ENCODE measurements at places on chromosomes 12 and 14.

DNA sequence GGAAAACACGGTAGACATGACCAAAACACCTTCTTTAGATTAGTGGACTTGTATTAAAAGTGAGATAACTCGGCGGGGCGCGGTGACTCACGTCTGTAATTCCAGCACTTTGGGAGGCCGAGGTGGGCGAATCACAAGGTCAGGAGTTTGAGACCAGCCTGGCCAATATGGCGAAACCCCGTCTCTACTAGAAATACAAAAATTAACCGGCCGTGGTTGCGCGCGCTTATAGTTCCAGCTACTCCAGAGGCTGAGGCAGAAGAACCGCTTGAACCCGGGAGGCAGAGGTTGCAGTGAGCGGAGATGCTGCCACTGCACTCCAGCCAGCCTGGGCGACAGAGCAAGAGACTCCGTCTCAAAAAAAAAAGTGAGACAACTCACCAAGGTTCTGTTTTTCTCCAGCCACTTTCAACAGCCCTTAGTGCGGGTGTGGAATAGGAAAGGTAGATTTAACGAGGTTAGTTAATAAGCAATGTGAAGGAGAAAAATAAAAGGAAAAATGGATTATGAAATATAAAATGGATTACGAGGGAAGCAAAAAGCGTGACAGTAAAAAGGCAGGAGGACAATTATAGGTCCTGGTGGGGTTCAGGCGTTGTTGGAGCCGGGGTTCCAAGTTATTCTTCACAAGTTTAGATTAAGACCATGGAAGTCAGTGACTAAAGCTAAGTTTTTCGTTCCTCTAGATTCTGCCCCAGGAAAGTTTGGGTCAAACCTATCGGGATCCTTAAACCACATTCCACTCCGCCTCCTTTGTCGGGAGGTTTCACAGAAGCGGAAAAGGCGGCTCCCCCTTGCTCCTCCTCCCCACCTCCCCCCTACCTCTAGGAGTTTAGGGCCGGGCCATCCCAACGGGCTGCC is 534 bp downstream of the PPP2R3C start:
- DNase-seq, result no peak

DNA sequence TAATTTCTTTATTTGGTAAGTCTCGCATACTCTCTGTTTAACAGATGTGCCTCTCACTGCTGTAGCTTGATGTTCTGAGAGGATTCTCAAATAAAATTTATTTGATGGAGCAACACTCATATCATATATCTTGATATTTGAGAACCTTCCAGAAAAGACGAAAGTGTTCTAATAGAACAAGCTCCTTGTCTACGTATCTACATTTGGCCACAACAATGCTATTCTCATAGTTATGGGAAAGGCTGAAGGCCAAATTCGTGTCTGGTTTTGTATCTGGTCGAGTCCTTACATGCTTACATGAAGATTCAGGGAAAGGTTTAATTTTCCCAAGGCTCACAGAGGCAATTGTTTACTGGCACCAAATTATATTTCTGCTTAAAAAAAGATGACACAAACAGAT is 186.7 kb upstream of the SLC38A2 start:
- DNase-seq, result no peak

DNA sequence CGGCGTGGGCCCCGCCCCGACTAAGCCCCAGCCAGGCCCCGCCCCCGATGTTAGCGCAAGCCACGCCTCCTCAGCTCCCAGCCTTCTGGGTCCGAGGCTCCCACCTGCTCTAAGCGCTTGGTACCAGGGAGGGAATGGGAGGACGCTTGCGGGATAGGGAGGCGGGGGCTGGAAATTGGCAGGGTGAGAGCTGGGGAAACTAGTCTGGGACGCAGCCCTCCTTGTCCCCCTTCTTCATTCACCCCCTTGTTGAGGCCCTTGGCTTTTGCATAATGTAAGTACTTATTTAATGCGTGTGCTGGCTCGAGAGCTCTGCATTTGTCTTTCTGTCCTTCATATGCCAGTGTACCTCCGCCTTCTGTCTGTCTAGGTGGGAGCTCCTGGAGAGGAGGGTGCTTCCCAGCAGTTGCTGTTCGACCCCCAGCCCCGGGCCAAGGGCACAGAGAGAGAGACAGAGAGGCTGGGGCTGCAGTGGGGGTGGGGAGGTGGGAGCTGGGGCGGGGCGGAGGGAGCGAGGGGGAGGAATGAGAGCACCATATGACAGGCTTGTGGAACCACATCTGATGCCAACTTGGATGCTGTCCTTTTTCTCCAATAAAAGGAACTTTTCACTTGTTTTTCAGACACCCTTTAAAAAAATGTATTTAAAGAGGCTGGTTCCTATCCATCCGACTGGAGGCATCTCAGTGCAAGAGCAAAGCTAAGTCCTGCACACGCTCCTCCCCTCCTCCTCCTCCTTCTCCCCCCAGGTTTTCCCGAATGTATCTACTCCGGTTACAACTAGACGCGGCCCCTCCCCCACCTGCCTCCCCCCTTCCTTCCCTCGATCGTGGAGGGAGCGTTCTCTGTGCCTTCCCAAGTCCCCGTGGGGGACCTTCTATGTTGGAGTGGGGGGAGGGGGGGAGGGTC is 25.6 kb upstream of the MAP1LC3B2 start:
- peak; percentile 81 for DNase-seq

DNA sequence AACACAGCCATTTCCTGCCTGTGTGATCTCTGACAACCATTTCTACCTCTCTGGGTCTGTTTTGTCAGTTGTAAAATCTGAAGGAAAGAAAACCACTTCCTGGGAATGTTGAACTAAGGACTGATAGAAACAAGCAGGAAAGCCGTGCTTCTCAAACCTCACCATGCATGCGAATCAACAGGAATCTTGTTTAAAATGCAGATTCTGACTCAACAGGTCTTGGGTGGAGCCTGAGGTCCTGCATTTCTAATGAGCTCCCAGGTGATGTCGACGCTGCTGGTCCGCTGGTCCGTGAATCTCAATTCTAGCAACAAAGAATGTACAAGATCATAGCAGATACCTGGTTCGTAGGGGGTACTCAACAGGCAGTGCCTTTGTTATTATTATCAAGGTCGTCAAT is 38.0 kb upstream of the GPATCH2L start:
- DNase-seq, result no peak

DNA sequence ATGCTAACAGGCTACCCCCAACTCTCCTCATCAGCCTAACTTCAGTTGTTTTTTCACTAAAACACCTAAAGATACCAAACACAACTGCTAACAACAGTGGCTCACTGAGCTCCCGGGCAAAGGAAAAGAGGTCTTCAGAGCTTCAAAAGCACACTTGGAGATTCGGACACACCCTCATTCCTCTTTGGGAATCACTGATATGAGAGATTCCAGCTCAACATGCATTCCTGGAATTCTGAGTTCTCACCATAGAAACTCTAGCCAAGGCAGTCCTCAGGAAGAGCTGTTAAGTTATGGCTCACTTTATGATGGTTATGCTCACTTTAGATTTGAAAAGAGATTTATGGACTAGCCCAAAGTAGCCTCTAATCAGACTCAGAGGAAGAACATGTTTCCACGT is 40.1 kb downstream of the STXBP6 start:
- no peak for DNase-seq
